ENCODE measurements at places on chromosomes 7 and 10.

DNA sequence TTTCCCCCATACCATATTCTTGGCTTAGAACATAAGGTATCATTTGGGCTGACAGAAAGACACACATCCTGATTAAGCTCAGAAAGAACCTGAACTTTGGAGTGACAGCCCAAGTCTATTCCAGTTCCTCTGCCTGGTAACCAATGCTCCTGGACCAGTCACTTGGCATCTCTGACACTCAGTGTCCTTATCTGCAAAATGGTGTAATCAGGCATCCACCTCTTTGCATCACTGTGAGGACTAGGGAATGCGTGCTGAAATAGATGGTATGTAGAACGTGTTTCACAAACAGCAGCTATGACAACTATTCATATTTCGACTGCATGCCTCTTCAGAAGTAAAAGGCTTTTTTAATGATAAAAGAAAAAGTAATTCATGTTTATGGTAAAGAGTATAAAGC lies 26.2 kb upstream of the PIK3AP1 start:
- DNase-seq = no peak

DNA sequence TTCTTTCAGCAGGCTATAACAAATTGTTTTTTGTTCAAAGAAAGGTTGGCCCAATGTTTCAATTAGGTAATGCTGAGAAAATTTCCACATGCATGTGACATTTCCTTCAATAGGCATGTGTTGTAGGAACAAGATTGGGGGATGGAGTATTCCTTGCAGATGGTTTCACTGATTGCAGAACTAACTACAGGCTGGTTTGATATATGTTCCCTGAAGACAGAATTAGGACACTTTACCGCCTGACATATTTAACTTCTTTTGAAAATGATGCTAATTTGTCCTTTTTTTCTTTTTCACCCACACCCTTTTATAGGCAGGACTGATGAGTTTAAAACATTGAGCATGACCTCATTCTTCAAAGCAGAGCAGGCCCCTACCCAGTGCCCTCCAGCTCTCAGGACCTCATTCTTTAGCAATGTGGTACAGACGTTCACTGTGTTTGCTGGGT lies 163.3 kb downstream of the CPED1 start:
- DNase-seq = no peak

- no peak for DNase-seq
Measured at GRCh38 chr10:123771877-123772644, 105.9 kb downstream of the GPR26 start.

DNA sequence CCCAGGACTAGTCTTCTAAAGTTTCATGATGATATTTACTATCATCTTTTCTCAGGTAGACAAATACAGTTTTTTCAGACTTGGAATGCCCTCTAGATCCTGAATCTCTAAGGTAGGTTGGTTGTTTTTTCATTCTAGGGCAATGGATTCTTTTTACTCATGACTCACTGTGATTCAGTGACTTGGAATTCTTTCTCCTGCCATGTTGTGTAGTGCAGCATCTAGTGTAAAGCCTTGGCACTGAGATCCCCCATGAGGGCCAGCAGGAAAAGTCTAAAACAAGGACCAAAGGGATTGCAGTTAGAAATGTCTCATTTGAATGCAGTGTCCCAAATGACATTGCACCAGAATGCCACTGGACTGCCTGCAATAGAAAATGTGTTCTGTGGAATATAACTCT lies 430.4 kb downstream of the NEBL start:
- DNase-seq = no peak

DNA sequence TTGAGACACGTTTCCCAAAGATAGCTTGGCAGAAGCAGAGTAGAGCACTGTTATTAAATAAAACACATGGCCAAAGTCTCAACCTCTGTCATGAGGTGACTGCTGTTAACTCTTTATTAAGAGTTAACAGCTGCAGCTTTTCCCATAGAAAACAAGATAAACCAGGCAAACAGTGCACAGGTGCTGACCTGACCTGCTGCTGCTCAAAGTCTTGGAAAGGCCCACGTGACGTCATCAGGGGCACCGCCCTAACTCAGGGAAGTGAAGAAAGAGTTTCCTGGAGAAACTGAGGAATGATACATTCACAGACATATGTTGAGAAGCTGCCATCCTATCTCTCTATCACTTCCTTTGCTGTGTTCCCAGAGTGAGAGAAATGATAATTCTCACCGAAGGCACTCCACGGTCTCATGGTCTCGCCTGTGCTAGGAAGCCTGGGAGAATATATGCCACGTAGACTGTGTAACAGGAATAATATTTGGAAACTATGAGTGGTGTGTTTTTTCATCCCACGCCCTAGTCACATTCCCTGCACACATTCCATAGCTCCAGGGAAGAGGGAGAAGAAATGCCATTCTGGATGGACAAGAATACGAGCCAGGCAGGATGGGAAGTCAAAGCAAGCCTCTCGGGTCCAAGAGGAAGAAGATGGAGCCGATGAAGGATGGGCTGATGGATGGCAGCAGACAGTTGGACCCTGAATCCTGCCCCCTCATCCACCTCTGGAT lies 146.2 kb upstream of the NFE2L3 start:
- DNase-seq = no peak

DNA sequence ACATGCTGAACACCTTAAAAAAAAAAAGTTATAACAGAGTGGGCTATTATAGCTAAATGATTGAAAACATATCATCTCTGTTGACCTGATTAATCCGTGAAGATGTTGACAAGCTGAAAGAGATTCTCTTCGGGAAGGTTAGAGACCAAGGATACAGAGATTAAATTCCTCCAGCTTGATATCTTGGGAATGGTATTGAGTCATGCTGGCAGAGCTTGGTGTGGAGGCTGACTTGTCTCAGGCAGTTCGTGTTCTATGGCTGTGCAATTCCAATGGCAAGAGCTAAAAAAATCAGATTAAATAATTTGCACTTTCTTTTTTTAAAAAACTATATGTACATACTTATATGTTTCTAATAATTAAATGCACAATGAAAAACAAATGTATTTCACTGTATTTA lies 24.9 kb upstream of the CACNA2D1 start:
- DNase-seq = no peak

DNA sequence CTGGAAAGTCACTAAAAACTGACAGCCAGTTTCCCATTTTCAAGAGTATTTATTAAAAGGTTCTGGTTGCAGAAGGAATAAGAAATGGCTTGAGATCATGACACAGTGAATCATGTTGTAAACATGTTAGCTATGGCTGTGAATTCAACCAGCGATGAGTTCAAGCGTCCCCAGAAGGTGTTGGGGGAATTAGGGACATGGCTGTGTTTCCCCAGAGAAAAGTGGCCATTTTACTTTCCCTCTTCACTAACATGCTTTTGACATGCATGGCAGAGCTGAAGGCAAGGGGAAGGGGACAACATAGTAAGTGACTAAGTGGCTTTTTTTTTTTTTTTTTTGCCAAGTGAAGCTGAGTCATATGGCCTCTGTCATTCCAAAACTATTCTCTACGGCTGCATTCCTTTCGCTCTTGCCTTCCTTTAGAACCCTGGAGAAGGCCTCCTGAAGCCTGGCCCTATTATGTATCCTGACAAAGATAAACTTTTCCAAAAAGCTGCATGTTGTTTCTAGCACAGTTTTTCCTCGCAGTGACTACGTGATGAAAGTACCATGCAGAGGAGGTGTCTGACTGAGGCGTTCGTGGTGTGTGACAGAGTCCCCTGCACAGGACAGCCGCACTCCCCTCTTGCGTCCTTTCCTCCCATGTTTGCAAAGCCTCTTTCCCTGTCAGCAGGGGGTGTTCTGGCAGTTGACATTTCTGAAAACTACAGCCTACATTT lies 46.9 kb downstream of the EGFR start:
- no peak for DNase-seq
